ENCODE measurements at places on chromosomes 11 and 22.

- DNase-seq: peak; percentile 80
Measured at GRCh38 chr11:11966826-11967668, 41.4 kb downstream of the DKK3 start.

DNA sequence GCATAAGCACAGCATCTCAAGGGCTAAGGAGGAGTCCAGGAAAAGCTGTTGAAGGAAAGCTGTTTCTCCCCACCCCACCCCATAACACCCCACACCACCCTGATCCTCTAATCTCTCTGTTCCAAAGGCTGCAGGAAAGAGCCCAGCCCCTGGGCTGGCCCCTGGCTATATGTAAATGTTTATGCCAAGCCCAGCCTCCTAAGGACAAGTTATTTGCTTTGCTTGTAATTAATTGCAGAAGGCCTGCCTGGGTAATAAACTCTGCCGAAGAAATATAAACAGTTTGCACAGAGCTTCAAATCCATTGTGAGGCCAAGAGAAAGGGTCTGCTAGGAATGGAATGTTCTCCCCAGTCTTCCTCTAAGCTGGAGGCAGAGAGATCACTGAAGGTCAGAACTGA lies 21.2 kb downstream of the ARRB1 start:
- no peak for DNase-seq

GRCh38 chr22:32557925-32558324 lies 83.3 kb downstream of the FBXO7 start:
- DNase-seq: no peak

DNA sequence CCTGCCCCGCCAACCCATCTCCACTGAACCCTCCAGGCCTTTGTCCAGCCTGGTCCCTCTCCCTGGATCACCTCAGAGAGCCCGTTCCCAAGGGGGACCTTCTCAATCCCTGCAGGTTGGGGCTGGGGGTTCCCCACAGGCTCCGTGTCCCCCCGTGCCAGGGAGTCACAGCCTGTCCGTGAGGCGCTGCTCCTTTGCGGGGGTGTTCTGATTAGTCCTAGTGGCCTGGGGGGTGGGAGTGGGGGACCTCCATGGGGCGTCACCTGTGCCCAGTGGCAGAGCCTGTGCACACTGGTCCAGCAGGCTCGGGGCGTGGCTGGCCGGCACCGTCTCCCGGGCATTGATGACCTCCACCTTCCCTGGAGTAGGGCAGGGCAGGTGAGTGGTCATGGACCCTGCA lies 11.6 kb downstream of the GGT5 start:
- DNase-seq: no peak

DNA sequence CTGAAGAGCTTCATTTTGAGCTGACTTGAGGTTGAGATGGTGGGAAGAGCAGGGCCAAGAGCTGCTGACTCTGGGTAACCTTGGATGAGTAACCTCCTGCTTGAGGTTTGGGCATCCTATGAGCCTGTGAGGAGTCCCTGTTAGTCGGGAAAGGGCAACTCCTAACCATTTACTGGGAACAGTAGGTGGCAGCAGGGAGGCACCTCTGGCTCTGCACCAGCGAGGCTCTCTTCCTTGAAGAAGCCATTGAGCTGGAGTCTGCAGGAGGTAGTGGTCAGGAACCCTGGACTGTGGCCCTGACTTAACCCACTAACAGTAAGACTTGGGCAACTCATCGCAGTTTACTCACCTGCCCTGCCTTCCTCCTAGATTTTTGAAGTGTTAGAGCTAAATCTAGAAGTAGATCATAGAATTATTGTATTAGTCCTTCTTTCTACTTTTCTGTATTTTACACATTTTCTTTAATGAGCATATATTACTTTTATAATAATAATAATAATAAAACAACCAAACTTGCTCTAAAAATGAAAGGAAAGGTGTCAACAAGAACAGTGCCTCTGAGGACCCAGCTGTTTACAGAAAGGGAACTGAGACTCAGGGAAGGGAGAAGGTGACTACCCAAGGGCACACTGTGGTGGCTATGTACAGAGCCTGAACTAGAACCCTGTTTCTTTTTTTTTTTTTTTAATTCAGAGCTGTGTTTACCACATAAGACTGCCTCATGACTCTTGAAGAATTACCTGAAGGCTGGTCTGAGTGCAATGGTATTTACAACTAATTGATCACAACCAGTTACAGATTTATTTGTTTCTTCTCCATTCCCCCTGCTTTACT lies 47.5 kb downstream of the MEI1 start:
- peak; percentile 84 for DNase-seq

DNA sequence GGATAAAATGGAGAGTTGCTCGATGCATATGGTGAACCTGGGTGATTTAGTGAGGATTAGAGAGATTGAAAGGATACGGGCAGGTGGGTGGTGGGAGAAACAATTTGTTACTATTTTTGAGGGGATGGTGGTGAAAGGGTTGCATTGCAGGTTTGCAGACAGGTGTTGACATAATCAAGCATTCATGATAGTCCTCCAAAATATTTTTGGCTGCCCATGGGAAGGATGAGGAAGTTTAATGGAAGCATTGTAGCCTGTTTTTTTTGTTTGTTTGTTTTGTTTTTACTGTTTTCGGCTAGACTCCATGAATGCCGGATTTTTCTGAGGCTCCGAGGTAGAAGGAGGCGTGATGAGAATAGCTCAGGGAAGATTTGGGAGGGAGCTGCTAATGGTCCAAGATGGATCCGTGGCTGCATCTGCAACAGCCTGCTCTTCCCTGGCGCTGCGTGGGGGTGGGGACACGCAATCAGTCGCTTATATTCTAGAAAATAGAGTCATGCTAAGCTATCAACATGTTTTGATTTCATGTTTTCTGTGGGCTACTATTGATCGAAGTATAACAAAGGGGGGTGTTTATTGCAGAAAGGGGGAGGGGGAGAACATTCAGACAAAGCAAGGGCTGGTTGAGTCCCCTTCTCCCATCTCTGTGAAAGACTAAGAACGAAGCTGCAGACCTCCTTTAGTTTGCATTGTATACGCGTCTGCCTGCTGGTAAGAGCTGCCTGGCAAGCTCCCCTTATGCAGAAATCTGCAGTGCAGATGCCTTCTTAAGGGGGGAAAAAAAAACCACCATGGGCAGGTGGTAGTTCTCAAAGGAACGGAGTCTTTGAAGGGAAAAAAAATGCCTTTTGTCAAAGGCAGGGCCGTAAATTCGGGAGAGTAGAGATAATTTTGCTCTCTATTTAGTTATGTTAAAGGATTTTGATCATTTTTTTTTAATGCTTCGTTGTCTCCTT lies 1.0 kb downstream of the RTN3 start:
- DNase-seq: peak; percentile 41

- DNase-seq: no peak
Measured at GRCh38 chr11:84313830-84314359, 1027.7 kb upstream of the CCDC90B start.

- DNase-seq: no peak
Measured at GRCh38 chr11:94060401-94060800, 39.2 kb downstream of the HEPHL1 start.

GRCh38 chr22:46678003-46678657 lies 57.9 kb downstream of the GRAMD4 start:
- no peak for DNase-seq

DNA sequence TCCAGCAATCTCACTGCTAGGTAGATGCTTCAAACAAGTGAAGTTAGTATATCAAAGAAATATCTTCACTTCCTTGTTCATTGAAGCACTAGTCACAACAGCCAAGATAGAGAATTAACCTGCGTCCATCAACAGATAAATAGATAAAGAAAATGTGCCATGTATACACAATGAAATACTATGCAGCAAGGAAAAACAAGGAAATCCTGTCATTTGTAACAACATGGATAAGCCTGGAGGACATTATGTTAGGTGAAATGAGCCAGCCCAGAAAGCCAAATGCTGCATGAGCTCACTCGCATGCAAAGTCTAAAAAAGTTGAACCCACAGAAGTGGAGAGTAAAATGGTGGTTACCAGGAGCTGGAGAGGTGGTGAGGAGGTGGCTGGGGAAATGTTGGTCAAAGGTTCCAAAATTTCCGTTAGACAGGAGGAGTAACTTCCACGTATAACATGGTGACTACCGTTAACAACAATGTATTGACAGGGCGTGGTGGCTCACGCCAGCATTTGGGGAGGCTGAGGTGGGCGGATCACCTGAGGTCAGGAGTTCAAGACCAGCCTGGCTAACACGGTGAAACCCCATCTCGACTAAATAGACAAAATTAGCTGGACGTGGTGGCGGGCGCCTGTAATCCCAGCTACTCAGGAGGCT lies 23.6 kb upstream of the CARS1 start:
- no peak for DNase-seq

GRCh38 chr11:116725434-116726221 lies 47.2 kb downstream of the BUD13 start:
- DNase-seq: peak; percentile 45

DNA sequence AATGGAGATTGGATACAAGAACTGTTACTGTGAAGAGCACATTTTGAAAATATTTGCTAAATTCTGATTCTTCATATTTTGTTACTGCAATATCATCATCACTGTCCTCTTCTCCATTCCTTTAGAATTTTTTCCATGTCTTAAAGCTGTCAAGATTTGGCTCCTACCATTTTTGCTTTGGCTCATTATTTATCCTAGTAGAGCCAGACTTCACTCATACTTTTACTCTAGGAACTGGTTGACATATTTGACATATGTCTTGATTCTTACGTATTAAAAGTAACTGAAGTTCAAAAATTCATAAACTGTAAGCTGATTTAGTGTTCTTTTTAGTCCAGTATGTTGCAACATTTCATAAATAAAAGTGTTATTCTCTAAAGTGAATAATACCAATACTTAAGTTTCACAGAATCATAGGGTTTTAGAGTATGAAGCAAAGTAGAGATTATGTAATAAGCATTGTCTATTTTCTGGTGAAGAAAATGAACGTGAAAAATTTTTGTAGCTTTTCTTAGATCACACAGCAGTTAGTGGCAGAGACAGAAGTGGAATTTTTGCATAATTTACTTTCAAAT lies 225.6 kb downstream of the TMEM135 start:
- DNase-seq: no peak

GRCh38 chr11:64092111-64092760 lies 56.5 kb downstream of the FLRT1 start:
- no peak for DNase-seq

DNA sequence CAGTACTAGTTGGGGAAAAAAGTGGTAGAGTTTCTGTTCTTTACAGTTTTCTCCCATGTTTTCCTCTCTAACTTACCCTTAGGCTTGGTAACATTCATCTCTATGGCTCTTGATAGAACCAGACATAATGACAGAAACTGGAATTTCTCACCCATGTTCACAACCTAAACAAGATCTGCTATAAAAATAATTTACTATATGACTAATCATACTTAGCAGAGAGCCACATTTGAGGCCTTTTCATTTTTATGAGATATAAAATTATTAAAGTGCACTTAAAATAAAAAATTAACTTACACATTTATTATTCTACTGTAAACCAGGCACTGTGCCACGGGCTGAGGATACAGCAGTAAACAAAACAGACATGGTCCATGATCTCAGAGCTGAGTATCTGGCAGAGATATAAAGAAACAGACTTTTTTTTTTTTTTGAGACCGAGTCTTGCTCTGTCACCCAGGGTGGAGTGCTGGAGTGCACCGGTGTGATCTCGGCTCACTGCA lies 98.1 kb downstream of the GAB2 start:
- no peak for DNase-seq

GRCh38 chr11:1796413-1797011 lies 32.8 kb upstream of the CTSD start:
- DNase-seq: no peak

DNA sequence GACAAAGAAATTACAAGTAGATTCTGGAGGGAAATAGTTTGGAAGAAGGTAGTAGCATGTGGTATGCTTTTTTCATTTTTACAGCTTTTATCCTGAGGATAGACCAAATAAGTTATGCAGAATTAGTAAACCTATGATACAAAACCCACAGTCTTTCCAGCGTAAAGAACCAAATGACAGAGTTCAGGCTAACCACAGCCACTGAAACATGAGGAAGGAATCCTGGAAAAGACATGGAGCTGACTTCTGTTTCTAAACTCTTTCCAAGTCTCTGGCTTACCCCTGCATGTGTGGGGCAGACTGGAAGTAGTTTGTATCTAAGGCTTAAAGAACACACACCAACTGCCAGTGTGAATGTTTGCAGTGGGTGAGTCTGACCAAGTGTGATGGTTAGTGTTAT lies 258.4 kb upstream of the TENM4 start:
- DNase-seq: no peak

GRCh38 chr11:100969008-100969407 lies 160.6 kb downstream of the PGR start:
- DNase-seq: no peak

- DNase-seq: no peak
Measured at GRCh38 chr11:76578654-76579055, 91.9 kb downstream of the LRRC32 start.

GRCh38 chr11:71379701-71380100 lies 68.5 kb downstream of the DHCR7 start:
- DNase-seq: no peak

DNA sequence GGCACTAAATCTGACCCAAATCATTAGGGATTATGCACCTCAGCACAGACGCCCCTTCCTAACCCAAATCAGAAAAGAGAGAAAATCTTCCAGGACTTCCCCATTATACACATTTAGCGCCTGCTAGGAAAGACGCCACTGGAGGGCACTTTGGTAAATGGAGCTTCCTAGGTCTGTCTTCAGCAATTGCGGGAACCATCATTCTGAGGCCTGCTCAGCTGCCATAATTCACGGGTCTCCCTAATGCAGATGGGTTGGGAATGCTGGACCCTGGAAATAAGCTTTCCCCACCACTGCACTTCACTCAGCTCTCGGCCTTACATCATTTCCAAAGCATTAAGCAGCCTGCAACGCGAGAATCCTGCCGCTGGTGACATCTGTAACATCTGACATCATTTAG lies 86.2 kb upstream of the OPCML start:
- DNase-seq: no peak

GRCh38 chr22:49016909-49017481 lies 810.7 kb downstream of the BRD1 start:
- no peak for DNase-seq

- no peak for DNase-seq
Measured at GRCh38 chr11:100769165-100769564, 82.1 kb downstream of the ARHGAP42 start.

- no peak for DNase-seq
Measured at GRCh38 chr11:125901872-125902271, 1.1 kb downstream of the PUS3 start.

- no peak for DNase-seq
Measured at GRCh38 chr22:34743110-34743751, 322.7 kb upstream of the ISX start.

GRCh38 chr11:8223513-8223900 lies 40.2 kb downstream of the LMO1 start:
- no peak for DNase-seq

GRCh38 chr11:31355131-31355530 lies 14.4 kb downstream of the DCDC1 start:
- no peak for DNase-seq

DNA sequence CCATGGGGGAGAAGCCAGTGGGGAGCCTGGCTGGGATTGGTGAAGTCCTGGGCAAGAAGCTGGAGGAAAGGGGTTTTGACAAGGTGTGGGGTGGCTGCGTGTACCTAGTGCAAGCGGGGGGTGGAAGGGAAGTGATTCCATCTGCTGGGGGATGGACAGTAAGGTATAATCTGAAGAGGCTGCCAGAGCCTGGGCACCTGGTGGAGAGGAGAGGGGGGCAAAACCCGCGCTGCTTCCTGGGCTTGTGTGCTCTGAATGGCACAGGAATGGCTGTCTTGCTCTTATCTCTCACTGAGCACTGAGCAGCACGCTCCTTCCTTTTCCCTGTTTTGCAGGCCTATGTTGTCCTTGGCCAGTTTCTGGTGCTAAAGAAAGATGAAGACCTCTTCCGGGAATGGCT lies 988 bp downstream of the BANF1 start:
- DNase-seq: peak; percentile 47
